ENCODE measurements at places on chromosomes 6 and 20. TPM values are rescaled to one million over a fixed set of nuclear protein-coding genes. Genes with fewer than 3 reads are reported as not detected.

GTSF1L gene
- total RNA-seq = not detected

CLPSL1 gene
- not detected for total RNA-seq

DNA sequence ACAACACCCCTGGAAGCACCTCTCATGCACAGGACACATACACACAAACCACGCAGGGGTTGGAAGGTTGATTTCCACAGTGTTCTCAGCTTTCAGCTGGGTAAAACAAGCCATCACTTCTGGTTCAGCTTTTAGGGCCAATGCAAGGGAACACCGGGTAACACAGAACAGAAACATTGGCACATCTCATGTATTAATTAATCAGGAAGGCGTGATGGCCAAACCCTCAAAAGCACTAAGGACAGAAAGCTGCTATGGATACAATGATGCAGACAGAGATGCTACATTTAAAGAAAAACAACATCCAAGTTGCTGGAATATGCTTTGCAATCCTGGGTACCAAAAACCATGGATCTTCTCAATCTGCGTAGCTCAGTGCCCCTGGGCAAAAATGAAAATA, 104.3 kb upstream of the BEND6 start:
- peaks cover 25% of the 10 kb centered on the region for H3K4me1 ChIP-seq
- H3K36me3 ChIP-seq = no peaks in the 10 kb centered on the region
- H3K27ac ChIP-seq = no peak overlapping the region
- peaks cover 17% of the 10 kb centered on the region for H3K27me3 ChIP-seq
- no peak for DNase-seq

PPIL1 gene
- 65.1 TPM for total RNA-seq

DNA sequence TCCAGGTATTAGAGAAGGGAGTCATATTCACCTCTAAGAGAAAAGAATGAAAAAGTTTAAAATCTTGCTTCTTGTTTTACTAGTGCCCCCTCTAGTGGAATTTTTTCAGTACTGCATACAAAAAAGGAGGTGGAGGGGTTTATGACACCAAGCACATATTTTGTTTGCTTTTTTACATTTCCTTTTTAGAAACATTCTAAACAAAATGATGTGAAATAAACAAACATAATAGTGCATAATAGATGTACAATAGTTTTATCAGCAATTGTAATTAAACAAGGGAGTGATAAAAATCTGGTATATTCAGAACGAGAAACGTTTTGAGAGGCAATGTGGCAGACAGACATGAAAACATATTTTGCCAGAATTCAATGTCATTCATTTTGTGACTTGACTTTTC, 111.0 kb upstream of the TFAP2D start:
- no peak overlapping the region for H3K4me3 ChIP-seq
- peak; percentile 60 for DNase-seq
- H3K27ac ChIP-seq = no peak overlapping the region
- H3K4me1 ChIP-seq = no peaks in the 10 kb centered on the region
- H3K36me3 ChIP-seq = no peaks in the 10 kb centered on the region

DNA sequence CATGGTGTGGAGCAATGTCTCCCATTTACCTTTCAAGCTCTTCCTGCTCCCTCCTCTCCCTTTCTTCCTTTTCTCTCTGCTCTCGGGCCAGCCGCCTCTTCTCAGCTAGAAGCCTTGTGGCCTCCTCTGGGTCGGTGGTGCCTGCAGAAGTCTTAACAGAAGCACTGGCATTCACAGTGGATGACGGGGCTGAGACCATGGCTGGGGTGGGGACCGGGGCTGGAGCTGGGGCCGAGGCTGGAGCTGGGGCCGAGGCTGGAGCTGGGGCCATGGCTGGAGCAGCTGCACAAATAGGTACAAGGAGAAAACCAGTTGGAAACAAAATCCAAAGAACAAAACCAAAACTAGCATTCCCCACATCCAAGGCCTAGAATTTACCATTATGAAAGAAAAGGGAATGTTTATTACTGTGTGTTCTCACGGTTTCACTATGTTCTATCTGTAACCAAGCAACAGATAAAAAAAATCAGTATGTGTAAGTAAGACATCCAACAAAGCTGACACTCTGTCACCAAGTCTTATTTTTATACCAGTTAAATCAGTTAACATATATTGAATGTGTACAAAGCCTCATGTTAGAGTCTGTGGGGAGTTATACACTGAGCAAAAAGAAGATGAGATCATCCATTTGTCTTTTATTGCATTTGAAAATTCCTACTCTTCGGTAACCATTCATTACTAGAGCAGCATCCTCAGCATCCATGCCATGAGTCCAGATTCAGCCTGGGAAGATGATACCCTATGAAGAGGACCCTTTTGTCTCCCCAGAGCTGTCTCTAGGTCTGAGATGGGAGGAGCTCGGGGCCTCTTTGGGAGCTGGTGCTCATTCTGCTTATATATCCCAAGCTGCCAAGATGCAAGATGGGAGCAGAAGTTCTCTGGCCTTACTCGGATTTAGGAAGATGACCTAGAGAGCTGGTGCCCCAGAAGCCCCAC, 73.0 kb upstream of the BCLAF1 start:
- no peak overlapping the region for H3K27ac ChIP-seq
- H3K36me3 ChIP-seq = no peaks in the 10 kb centered on the region
- H3K27me3 ChIP-seq = peaks cover 10% of the 10 kb centered on the region
- no peak for DNase-seq
- no peak overlapping the region for H3K4me3 ChIP-seq

NRSN1 gene
- not detected for total RNA-seq

BHLHE23 gene
- not detected for total RNA-seq

- peaks cover 7% of the 10 kb centered on the region for H3K4me1 ChIP-seq
- DNase-seq = no peak
- H3K4me3 ChIP-seq = no peak overlapping the region
Measured at GRCh38 chr6:72683797-72684196, 61.9 kb downstream of the KCNQ5 start.

DNA sequence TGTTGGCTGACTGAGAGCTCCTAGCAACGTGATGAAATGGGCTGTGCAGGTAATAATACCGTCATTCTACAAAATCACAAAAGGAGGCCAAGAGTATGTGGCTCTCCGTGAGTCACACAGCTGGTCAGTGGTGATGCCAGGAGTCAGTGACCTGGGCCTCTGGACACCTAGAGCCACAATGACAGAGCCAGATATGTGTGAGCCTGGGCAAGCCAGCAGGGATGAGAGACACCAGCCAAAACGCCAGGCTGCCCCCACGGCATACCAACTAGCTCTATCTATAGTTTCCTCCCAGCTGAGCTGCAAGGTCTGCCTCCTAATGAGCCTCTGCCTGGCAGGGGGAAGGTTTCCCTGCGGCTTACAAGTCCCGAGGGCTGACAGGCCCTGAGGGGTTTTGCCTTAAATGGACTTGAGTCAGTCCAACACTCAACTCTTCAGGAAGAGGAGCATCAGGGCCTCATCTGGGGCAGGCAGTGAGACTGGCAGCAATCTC, 70.0 kb downstream of the CPNE5 start:
- no peak for DNase-seq
- H3K27me3 ChIP-seq = no peaks in the 10 kb centered on the region
- H3K36me3 ChIP-seq = no peaks in the 10 kb centered on the region
- peak overlapping the region; percentile 90 for H3K27ac ChIP-seq
- peak overlapping the region; percentile 73 for H3K4me3 ChIP-seq

HUS1B gene
- total RNA-seq = 2.1 TPM

GRCh38 chr20:58086763-58087561, 141.5 kb downstream of the ANKRD60 start:
- H3K27me3 ChIP-seq = no peaks in the 10 kb centered on the region
- peak; percentile 61 for DNase-seq
- H3K36me3 ChIP-seq = no peaks in the 10 kb centered on the region
- no peaks in the 10 kb centered on the region for H3K4me1 ChIP-seq

ID4 gene
- total RNA-seq = not detected

DNA sequence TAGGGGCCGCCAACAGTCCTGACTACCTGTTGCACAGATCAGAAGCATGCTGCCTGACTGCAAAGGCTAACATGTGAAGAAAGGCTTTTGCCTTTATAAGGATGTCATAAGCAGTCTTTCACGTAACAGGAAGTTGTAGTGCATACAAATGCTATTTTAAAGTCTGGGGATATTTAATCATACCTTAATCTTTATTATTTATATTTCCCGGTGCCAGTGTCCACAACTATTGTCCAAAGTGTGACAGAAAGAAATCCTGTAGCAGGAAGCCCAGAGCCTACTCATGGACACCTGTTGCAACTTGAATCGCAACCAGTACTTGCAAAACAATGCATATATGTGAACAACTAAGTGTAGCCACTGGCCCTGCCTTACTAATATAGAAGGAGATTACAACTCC, 235.8 kb downstream of the ALDH8A1 start:
- H3K4me1 ChIP-seq = no peaks in the 10 kb centered on the region
- no peak for DNase-seq
- peaks cover 14% of the 10 kb centered on the region for H3K27me3 ChIP-seq
- H3K36me3 ChIP-seq = no peaks in the 10 kb centered on the region

DNA sequence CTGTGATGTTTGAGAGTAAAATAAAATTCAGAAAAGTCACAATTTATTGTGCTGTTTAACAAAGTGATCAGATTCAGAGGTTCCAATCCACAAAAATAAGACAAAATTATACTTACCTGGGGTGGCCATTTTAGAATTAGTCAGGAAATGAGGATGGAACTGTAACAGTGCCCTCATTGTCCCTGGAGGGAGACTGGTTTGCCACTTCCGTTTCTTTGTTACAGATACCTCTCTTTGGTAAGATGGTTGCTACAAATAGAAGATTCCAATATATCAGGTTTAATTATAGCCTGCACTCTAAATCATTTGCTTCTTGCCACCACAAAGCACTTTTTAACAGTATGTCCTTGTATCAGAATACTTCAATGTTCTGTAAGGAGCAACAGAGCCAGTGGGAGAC, 95.6 kb downstream of the CTNNBL1 start:
- no peak for DNase-seq
- H3K4me1 ChIP-seq = no peaks in the 10 kb centered on the region
- H3K27me3 ChIP-seq = no peaks in the 10 kb centered on the region
- H3K27ac ChIP-seq = no peak overlapping the region
- peaks cover 47% of the 10 kb centered on the region for H3K36me3 ChIP-seq

AP5S1 gene
- total RNA-seq = 13.5 TPM

DNA sequence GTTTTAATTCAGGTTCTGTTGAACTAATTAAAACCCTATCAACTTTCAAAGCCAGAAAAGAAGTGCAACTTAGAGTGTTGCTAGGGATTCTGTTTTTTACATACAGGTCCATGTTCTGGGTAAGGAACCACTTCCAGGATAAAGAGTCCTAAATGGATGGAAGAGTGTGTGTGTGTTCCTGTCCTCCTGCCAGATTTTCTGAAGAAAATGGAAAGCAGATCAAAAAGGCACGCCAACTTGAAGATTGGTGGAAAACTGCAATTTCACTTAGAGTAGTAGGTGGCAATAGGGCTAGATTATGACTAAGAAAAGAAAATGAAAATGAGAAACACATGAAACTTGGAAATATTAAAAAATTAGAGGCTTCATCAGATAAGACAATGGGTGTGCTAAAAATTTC, 85.3 kb downstream of the COL21A1 start:
- no peak overlapping the region for H3K27ac ChIP-seq
- H3K4me3 ChIP-seq = no peak overlapping the region
- no peak for DNase-seq
- H3K4me1 ChIP-seq = no peaks in the 10 kb centered on the region
- H3K27me3 ChIP-seq = no peaks in the 10 kb centered on the region

DNA sequence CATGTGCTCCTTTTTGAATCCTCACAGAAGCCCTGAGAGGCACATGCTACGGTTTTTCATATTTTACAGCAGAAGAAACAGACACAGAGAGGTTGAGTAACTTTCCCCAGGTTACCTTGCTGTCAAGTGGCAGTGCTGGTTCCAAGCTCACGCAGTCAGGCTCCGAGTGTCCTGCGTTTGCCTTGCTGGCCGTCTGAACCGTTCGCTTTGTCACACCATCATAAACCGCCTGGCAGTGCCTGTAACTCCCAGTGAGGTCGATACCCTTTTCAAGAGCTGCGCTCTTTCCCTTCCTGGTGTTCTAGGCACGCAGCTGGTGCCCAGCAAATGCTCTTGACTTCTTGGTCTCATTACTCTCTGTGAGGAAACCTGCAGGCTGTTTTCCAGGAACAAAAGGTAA, 31.3 kb upstream of the KCNG1 start:
- H3K27ac ChIP-seq = no peak overlapping the region
- no peak overlapping the region for H3K4me3 ChIP-seq
- no peak for DNase-seq
- no peaks in the 10 kb centered on the region for H3K36me3 ChIP-seq
- H3K27me3 ChIP-seq = peaks cover 27% of the 10 kb centered on the region
- no peaks in the 10 kb centered on the region for H3K4me1 ChIP-seq

DCDC2 gene
- not detected for total RNA-seq

C6orf52 gene
- 3.0 TPM for total RNA-seq

ABHD16B gene
- not detected for total RNA-seq

DNA sequence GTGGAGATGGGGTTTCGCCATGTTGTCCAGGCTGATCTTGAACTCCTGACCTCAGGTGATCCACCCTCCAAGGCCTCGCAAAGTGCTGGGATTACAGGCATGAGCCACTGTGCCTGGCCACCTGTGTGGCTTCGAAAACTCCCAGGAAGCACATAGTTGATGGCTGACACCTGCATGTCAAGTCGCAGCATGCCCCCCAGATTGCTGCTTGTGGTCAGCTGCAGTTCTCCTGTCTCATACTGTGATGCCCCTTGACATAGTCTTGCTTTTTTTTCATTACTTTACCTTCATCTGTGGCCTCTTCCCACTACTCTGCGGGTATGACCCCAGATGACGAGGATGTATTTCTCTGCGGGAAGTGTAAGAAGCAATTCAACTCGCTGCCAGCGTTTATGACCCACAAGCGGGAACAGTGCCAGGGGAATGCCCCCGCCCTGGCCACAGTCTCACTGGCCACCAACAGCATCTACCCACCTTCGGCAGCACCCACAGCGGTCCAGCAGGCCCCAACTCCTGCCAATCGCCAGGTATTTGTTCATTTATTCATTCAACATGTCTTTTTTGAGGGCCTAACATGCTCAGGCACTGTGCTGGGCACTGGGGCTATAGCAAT, 13.1 kb downstream of the ZNF341 start:
- peaks cover 2% of the 10 kb centered on the region for H3K4me1 ChIP-seq
- H3K36me3 ChIP-seq = peaks cover 7% of the 10 kb centered on the region
- H3K4me3 ChIP-seq = no peak overlapping the region
- H3K27ac ChIP-seq = no peak overlapping the region

DNA sequence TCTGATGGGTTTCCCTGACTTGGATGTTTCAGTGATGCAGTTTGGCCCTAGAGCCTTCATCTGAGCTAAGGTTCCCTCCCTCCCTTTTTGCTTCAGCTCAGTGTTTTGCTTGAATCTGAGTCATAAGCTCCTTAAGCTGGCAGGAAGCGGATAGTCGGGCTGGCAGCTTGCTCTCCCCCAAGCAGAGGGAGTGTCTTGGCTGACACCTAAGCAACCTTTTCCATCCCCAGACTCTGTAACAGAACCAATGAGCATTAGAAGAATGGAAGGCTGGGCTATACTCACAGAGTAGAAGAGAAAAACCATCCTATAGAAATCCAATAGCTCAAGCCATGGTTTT, 98.3 kb downstream of the HAO1 start:
- H3K27me3 ChIP-seq = peaks cover 2% of the 10 kb centered on the region
- H3K4me3 ChIP-seq = no peak overlapping the region
- no peak for DNase-seq
- no peaks in the 10 kb centered on the region for H3K36me3 ChIP-seq
- no peaks in the 10 kb centered on the region for H3K4me1 ChIP-seq
- no peak overlapping the region for H3K27ac ChIP-seq

DNA sequence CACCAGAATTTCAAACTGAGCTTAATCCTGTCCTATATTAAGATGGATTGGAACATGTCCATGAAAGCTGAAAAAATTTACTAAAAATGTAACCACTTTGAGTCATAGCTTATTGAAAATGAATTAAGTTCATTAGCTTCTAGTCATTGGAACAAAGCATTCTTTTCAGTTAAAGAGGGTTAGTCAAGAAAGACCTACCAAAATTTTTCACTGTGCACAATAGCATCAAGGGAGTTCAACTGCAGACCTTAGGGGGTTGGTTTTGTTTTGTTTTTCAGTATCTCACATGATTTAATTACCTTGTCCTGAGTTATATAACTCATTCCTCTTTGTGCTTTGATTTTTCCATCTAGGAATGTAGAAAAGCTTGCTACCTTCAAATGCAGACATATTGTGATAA, 2.8 kb downstream of the SLC2A12 start:
- peaks cover 11% of the 10 kb centered on the region for H3K4me1 ChIP-seq

All from activated CD4-positive, alpha-beta T cell treated with anti-CD3 and anti-CD28 coated beads, Interleukin-2, amount 10 ng/mL, durations not matched to agents 24 days and 14 days (primary cell).